Activated naive CD4-positive, alpha-beta T cell (primary cell): ENCODE measurements at places on chromosomes 2 and 18.

- no peak for DNase-seq
Observed at GRCh38 chr2:70703900-70704549, 64.0 kb downstream of the ADD2 start.

DNA sequence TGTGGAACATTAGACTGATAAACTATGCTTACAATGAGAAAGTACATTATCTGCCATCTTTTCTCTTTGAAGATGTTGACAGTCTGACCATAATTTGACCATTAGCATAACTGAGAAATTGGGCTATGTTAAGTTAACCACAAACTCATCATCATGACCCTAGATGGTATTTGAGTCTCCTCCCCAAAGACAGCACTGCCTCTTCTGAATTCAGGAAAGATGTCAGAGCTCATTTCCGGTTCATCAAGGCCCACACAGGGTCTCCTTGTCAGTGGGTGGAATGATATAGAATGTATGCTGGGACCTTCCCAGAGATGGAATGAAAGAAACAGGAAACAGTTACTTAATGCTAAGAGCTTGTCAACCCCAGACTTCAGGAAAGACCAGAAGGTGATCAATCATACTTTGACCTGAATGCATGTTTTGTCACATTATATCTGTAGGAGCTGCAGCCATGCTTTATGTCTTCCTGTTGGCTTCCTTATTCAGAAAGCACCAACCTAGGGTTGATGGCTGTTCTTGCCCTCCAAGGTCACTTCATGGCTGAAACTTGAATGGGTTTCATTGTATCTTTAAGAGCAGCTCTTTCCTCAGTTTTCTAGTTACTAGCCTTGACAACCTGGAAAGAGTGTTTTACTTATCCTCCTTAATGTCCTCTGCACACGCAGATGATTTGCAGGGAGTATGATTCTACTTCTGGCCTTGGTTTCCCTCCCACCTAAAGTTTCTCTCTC, 99.1 kb upstream of the NEUROD1 start:
- no peak for DNase-seq

DNA sequence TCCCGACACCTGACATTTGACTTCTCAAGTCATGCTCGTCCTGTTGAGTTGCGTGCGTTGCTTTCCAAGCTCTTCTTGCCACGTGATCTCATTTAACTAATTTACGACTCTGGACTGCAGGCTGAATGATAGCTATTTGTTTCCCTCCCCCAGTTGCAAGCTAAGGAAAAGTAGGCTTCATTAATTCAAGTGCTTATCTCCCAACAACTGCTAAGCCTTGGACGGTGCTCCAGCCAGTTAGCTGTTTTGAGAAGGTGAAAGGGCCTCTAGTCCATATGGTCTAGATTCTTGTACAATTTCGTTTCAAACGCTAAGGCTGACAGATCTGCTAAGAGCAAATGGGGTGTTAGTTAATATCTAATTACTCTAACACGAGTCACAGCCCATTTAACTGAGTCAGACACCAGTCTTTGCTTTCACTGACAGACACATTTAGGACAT, 21.1 kb downstream of the GPR45 start:
- no peak for DNase-seq

- no peak for DNase-seq
Observed at GRCh38 chr2:78979380-78980151, 45.9 kb upstream of the REG3G start.

DNA sequence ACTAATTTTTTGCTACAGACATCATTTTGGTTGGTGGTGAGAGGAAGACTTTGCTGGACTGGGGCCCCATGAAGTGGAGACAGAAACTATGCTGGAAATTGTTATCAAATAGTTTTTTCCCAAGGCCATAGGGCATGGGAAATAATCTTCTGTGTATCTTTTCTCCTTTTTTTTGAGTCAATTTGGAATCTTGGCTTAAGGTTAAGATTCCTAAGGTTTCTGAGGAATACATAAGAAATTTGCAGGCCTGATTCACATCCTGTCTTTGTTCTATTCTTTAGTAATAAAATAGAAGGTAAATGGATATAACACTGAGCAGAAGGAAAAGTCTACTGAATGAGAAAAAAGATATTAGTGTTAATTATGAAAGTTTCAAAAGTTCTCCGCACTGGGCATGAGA, 16.6 kb downstream of the SMC6 start:
- no peak for DNase-seq

DNA sequence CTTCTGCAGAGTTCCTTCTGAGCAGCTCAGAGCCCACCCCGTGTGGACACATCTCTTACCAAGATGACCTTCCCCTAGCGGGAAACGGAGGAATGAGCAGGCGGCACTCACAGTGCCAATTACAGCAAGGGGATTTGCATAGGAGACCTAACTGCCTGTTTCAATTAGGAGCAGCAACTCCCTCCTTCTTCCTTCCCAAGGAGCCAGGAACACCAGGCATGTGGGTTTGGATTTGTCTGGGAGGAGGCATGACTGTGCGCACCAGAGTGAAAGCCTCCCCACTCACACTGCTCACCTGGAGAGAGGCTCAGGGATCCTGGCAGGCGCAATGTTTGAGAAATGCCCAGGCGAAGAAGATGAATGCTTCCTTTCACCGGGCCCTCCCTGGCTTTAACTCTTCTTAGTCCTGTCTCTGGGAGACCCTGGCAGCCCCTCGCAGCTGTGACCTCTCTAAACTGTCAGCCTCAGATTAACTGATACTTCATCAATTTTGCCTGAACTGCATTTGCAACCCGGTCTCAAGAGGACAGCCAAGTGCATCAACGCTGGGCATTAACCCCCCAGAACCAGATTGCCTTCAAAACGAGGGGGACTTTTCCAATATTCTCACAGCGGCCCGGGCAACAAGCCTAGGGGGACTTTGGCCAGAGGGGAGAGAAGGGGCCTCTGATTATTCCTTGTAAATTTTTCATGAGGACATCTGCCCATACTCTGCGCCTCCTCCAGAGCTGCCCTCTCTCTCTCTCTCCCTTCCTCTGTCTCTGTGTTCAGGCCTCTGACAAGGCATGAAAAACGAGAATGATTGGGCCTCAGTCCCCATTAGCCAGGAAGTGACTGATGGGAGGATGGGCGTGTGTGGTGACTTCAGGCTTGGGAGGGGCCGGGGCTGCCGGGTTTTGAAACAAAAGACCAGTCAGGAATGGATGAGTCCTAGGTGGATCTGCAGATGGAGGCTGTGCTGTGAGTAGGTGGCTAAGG, 93.8 kb downstream of the CMPK2 start:
- DNase-seq, result no peak

- DNase-seq, result no peak
Observed at GRCh38 chr18:61949946-61950345, 57.1 kb upstream of the RNF152 start.

DNA sequence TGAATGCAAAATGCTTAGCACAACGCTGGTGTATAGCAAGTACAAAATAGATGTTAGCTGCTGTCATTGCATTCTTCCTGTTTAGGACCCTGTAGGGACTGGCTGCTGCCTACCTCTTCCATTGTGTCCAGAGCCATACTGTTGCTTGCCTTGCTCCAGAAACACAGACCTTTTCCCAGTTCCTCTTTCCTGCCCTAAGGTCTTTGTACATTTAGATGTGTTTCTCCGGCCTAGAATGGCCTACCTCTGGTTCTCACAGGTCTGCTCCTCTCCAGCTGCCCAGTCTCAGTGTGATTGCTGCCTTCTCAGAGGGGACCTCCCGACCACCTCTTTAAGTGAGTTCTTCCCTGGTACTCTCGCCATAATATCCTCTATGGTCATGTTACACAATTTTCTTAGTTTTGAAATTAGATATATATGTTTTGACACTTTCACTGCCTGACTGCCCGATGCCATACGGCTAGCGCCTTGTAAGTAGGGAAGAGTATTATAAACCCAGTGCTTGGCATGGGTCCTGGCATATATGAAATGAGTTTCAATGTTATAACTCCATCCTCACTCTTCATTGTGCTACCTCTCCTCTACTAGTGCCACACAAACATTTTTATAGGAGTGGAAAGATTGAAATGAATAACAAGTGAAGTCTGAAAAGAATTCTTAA, 48.3 kb downstream of the RFTN2 start:
- no peak for DNase-seq

DNA sequence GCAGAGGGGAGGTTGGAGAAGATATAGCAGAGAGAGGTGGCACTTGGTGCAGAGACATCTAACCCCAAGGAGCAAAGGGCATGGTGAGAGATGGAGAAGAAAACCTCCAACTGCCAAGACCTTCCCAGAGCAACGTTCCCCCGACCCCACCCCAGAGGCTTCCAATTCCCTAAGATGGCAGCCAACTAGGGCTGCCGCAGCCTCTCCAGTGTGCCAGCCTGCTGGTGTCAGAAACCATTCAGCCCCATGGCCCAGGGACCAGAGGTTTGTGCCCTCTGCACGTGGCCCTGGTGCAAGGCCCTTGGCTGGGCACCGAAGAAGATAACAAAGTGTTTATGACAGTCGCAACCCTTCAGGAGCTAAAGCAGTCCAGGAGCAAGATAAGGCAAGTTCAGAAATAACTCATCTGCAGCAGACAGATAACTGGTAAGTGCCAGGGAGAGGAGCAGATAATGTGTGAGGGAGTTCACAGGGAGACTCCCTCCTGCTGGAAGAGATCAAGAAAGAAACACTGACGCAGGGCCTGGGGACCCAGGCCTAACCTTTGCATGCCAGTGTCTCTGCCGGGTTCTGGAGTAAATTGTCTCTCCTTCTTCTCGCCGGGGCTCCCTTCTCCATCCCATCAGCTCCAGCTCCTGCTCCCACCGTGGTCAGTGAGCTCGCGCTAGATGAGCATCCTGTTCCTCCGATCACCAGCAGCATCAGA, 66.1 kb upstream of the ID2 start:
- no peak for DNase-seq

DNA sequence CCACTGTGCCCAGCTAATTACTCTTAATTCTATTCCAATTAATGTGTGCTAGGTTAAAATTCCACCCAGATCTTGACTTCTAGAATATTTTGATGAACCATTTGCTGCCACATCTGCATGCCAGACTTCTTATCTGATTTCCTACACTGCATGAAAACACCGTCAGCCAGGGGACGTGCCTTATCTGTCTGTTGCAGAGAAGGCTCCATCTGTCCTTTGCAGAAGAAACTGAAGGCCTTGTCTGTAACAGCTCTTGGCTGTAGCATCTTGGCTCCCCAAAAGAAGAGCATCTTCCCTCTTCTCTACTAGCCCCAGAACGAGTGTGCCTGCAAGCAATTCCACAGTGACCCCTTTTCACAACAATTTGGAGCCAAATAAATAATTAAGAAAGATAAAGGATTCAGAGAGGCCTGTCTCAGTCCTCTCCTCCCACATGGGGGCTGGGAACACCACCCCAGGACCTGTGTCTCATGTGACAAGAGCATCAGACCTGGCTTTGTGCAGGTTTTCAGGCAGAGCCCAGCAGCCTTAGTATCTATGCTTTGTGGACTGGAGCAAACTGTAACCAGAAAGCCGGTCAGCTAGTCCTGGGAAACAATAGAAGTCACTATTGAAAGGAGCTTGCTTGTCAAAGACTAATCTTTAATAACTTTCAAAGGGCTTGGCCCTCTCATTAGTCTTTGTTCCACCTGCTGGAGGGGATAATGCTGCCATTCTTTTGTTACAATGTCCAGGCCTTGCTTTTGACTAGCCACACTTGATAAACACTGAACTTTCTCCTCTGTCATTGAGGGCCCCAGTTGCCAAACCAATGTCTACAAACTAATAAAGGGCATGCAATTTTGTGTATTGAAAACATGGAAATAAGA, 84.0 kb upstream of the NEUROD1 start:
- no peak for DNase-seq

DNA sequence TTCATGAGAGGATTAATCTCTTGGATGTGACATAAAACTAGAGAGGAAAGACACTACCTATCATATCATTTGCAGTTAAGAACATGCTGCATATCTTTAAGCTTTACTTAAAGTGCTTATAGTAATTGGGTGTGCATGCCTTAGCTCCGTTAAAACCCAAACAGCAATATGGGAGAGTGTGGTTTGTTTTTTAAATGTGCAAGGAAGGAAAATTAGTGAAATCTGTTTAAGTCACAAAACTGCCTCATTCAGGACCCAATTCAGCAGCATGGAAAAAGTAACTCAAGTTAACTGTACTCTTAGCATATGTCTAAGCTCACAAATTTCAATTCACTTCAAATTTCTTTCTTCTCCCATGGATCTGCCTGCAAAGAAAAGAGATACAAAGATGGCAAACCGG, 182.2 kb downstream of the ARHGAP15 start:
- DNase-seq, result no peak

DNA sequence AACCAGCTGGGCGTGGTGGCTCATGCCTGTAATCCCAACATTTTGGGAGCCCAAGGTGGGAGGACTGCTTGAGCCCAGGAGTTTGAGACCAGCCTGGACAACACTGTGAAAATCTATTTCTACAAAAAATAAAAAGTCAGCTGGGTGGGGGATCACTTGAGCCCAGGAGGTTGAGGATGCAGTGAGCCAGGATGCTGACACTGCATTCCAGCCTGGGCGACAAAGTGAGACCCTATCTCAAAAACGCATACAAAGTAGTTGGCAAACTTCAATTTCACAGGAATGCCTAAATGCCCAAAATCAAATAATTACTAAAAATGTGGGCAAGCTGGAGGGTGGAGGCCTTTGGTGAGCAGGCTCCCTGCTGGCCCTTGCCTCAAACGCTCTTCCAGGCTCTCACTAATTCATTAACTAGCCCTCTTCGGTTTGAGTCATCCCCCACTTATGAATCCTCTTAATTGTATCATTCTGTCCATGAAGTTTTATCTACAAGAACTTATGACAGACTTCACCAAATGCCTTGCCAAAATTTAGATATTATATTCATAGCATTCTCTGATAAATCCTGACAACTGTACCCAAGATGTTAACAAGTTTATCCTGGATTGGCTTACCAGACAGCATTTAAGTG, 68.7 kb upstream of the ZFP36L2 start:
- no peak for DNase-seq

GRCh38 chr18:72700961-72701710, 157.0 kb upstream of the CBLN2 start:
- no peak for DNase-seq

DNA sequence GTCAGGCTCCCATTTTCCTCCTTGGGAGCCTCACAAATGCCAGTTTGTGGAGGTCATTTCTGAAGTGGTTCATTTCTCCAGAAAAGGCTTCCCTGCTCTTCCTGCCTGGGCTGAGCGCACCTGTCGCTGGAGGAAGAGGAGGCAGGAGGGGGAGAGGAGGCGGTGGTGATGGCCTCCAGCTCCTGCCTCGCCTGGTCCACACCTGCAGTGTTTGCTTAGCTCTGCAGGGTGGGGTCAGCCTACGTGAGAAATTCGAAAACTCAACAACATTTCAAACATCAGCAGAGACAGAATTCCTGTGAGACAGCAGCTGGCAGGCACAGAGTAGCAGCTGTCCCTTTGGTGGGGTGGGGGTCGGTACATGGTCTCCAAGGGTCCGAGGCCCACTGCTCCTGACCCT, 7.9 kb downstream of the IMPA2 start:
- no peak for DNase-seq

- peak; percentile 10 for DNase-seq
Observed at GRCh38 chr2:212686285-212686895, 147.8 kb upstream of the ERBB4 start.

- DNase-seq, result no peak
Observed at GRCh38 chr2:150672311-150672710, 184.8 kb upstream of the RND3 start.

GRCh38 chr18:7291046-7291445, 60.2 kb downstream of the LRRC30 start:
- DNase-seq, result no peak

- no peak for DNase-seq
Observed at GRCh38 chr2:121101093-121101715, 183.8 kb downstream of the TFCP2L1 start.
